ENCODE measurements at places on chromosomes 4 and X. TPM values are rescaled to one million over a fixed set of nuclear protein-coding genes. Genes with fewer than 3 reads are reported as not detected.

ABLIM2 gene
- polyA plus RNA-seq, result 5.6 TPM

DNA sequence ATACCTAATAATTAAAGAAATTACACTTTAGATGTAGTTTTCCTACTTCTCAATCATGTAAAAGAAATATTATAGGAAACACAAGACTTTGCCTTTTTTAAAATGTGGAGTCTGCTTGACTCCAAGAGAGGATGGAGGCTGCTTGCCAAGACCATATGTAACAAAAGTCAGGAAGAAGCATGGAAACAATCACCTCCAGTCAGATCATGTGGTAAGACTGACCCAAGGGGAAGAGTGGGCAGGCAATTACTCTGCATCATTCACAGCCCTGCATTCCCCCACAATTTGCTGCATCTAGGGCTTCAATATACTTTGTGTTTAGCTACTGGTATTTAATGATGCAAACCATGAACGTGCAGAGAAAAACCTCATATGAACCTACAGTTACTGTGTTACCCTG is 78.0 kb upstream of the RXFP1 start:
- DNase-seq, result no peak

DNA sequence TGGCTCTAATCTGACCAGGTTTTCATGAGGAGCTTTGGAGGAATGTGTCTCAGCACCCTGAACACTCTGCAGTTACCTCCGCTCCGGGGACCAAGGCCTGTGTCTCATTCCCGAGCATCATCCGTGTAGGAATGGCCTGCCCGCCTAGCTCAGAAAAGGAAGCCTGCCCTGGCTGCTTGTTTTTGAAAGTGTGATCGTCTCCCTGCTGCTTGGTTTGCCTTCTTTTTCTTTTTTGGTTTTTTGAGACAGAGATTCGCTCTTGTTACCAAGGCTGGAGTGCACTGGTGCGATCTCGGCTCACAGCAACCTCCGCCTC is 73.3 kb downstream of the CRLF2 start:
- DNase-seq, result no peak

DNA sequence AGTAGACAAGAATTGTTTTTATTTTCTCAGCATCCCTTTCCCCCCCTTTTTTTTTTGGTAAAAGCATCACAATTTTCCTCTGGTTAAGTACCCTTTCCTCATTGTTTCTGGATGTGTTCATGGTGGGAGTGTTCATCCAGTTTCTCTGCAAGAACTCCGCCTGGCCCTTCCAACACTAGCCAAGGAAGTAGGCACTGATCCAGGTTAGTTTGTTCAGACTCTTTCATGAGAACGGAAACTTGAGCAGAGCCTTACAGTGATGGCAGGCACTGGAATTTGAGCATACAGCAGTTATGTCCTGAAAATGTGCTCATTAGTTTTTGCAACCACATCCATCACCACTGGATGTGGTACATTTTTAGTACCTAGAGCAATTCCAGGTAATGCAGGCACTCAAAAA is 336.1 kb upstream of the BOD1L1 start:
- DNase-seq, result no peak

- no peak for DNase-seq
Observed at GRCh38 chr4:15976456-15977447, 13.8 kb upstream of the FGFBP2 start.

All from renal cortex interstitium (tissue), 15 donors.